Activated CD8-positive, alpha-beta memory T cell treated with anti-CD3 and anti-CD28 coated beads for 4 hours (primary cell): ENCODE measurements at places on chromosomes 7 and 10.

DNA sequence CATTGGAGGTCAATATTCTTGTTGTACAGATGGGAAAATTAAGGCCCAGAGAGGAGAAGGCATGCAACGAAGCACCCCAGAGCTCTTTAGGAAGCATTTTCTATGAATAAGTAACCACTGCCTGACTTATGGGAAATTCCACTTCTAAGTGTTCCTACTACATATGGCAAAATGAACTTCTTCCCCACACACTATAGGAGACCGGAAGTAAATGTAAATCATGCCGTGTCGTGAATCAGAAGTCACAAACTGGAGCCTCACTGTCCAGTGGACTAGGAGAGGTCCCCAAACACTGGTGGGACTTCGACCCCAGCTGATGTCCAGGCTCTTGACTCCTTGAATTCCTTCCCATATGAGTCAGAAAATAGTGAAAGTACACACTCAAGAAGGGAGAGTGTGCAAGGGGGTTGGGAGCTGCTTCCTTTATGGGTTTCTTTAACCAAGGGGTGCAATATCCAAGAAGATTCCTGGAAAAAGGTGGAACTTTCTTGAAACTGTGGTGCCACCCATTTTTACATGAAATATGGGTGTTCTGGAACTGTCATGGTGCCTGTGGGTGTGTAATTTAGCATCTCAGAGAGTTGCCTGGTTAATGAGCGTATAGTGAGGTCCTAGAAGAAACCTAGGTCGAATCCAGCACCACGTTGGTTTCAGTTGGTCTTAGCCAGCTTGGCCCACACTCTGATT lies 6.7 kb downstream of the RASSF4 start:
- DNase-seq, result no peak

DNA sequence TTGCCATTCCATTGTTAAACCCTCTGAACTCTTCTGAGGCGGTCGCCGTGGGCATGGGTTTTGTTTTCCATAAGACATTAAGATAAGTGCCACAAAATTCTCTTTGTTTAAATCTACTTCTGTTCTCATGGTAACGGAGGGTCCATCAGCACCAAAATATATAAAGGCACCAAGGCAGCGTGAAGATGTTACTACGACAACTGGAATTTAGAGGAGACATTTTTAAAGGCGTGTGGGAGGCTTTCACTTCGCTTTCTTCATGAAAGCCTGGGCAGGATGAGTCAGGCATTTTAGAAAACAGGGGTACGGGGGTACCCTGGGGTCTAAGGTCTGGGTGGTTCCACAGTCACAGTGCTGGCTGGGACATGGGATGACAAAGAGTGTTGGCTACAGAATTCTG lies 34.0 kb downstream of the SMKR1 start:
- no peak for DNase-seq

DNA sequence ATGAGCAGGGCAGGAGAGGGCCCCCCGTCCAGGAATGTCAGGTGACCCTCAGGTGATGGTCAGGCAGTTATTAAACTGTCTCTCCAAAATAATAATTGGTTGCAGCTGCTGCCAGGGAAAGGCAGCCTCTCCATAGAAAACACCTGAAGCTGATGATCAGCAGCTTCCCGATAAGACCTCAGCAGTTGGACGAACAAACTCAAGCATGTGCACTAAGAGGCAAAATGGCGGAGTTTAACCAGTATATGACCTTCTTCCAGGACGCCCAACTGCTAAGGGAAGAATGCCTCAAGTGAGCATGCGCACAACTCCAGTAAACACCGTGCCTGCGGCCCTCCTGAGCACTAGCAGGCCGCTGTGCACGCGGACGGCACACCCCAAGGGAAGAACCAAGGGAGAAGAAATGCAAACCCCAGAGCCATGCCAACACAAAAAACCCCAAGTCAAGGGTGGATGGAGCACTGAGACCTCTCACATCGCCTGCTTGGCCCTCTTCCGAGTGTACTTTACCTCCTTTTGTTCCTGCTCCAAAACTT lies 38.9 kb upstream of the ADARB2 start:
- no peak for DNase-seq

DNA sequence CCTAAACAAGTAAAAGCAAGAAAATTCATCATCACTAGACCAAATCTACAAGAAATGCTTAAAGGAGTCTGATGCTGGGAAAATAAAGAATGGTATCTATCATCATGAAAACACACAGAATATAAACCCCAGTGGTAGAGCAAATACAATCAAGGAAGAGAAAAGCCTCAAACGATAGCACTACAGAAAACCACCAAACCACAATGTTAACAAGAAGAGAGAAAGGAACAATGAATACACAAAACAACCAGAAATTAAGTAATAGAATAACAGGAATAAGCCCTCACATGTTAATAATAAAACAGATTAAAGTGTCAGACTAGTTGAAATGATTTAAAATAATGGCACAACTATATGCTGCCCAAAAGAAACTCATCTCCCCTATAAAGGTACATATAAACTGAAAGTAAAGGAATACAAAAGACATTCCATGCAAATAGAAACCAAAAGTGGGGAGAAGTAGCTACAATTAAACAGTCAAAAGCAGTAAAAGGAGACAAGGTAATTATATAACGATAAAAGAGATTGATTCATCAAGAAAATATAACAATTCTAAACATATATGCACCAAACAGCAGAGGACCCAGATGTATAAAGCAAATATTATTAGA lies 77.3 kb downstream of the JMJD1C start:
- DNase-seq, result no peak

DNA sequence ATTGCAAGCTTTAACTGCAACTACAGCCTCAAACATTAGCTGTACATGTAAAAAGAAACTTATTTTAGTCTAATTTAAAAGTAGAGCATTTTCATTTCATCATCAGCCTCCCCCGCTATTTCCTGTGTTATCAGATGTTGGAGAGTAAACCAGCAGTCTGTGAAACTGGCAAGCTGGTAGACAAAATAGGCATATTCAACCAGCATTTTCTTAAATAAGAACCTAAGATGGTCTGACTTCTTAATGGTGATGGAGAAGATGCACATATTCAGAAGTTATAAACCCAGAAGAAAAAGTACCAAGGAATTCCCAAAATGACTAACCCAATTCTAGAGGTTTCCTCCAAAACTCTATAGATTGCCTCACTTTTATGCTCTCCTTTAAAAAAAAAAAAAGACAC lies 24.9 kb downstream of the PIK3AP1 start:
- no peak for DNase-seq

DNA sequence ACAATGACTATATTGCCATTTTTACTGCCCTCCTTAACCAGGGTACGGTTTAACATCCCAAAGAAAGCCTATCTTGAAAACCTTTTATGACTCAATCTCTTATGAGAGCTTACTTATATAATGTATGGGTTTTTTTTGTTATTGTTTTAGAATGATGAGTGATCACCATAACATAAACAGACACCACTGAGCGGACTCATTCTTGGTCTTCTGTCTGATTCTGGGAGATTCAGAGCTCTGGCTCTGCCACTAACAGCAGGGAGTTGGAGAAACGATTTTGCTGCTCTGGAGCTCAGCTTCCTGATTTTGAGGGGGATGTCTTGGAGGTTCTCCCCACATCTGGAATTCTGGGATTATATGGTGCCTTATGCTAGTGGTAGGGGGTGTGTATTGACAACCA lies 244.1 kb downstream of the FRMD4A start:
- no peak for DNase-seq

- no peak for DNase-seq
These were observed 254.6 kb downstream of the CAMK1D start for GRCh38 chr10:12603766-12604470.

- no peak for DNase-seq
These were observed 219.0 kb downstream of the PTEN start for GRCh38 chr10:88082391-88082790.

DNA sequence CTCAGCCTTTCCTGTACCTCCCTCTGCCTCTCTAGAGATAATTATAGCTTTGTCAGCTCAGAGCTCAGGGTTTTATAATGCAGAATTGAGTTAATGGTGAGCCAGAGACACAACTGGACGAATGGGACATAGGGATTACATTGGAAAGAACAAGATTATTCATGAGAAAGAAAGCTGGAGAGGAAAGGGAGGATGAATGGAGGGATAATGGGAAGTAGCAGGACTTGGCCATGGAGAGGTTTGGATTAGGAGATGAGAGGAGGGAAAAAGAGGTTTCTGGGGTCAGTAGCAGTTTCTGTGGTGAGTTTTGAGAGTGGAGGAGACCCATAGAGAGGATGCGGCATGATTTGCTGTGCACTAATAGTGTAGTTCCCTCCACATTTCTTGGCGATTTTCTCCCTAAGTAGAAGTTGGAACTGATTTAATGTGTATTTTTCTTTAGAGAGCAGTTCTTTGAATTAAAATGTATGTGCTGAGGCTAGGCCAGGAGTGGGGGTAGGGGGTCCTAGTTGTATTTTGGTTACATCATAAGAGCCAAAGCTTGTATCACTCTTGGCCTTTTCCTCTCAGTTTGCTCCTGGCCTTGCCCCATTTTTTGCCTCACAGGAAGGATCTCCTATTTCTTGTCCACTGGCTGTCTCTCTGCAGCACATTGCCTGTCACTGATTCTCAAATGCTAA lies 107.4 kb downstream of the MKX start:
- no peak for DNase-seq

GRCh38 chr7:5418285-5418582 lies 5.4 kb downstream of the TNRC18 start:
- DNase-seq, result no peak

DNA sequence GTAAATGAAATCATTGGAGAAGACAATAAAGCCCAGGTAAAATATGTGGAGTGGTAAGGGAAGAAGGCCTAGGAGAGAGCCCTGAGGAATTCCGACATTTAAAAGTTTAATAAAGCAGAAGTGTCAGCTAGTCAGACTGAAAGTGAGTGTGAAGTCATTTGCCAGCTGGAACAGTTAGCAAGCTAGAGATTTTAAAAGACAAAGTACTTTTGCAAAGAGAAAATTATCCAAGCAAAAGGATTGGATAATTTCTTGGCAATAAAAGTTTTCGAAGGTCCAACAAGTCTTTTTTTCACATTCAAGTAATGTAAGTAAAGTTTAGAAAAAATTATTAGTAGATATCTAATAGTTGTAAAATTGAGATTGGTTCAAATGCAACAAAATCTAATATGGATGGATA lies 27.1 kb upstream of the SEMA3C start:
- DNase-seq, result no peak

- DNase-seq, result no peak
These were observed 39.9 kb downstream of the STRA8 start for GRCh38 chr7:135273581-135273980.

GRCh38 chr7:157458254-157458633 lies 121.4 kb downstream of the DNAJB6 start:
- no peak for DNase-seq

DNA sequence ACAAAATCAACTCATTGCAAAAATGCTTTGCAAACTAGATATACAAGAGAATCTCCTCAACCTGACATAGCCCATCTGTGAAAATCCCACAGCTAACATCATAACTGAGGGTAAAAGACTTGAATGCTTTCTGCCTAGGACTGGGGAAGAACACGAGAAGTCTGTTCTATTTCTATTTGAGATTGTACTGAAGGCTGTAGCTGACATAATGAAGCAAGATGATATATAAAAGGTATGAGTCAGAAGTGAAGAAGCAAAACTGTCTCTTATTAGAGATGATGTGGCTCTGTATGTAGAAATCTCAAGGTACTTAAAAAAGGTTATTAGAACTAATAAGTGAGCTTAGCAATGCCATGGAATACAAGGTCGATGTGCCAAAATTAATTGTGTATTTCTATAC lies 639.9 kb upstream of the PFKP start:
- no peak for DNase-seq

GRCh38 chr7:111752022-111752582 lies 189.8 kb upstream of the IMMP2L start:
- peak; percentile 1 for DNase-seq

GRCh38 chr7:23715099-23715498 lies 5.1 kb downstream of the STK31 start:
- DNase-seq, result no peak

GRCh38 chr7:23594879-23595604 lies 2.1 kb upstream of the CCDC126 start:
- DNase-seq, result no peak

DNA sequence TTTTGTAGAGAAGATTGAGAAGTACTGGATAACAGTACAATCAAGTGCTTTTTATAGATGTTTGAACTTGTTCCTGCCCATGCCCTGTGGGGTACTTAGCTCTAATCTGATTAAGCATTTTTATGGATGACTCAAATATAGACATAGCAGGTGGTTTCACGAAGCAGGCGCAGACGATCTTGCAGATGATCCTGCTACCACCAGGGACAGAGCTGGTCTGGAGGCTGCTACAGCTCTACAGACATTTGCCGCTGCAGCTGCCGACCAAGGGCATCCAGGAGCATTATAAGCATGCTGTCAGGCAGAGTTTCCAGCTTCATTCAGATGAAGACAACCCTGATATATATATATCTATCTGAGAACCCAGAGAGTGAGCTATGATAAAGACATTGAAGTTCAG lies 650.4 kb downstream of the NXPH1 start:
- no peak for DNase-seq

DNA sequence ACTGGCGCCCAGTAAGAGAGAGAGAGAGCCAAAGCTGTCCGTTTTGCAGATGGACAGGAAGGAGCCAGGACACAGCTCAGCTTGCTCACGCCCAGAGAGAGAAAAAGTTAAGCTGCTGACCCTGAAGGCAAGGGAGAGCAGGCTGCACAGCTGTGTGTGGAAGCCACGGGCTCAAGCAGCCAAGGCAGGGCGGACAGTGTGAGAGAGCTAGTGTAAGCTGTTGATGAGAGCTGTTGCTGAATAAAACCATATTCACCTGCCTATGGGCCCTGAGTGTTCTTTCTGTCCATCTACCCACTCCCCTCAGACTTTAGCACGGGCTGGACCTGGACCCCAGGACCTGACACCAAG lies 5.4 kb downstream of the INMT start:
- no peak for DNase-seq

DNA sequence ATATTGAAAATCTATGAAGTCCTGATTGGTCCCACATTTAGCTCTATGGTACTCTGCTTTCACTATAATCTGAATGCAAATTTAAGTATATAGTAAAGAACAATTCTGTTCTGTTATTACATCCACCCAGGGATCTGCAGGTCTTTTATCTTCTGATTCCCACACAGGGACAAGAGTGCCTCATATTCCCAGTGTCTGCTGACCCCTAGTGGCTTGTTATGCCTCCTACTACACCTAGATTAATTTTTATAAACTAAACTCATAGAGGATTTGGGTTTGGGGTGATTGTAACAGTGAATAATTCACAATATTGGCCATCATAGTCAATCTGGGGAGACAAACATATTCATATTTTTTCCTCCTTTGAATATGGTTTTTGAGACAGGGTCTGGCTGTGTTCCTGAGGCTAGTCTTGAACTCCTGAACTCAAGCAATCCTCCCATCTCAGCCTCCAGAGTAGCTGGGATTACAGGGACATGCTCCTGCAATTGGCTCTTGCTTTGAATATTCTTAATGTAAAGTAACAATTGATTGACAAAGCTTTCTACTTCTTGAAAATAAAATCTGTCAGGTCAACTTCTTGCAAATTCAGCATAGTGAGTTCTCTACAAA lies 282.1 kb downstream of the KCND2 start:
- DNase-seq, result no peak

GRCh38 chr10:26380815-26381214 lies 57.3 kb upstream of the APBB1IP start:
- no peak for DNase-seq

- no peak for DNase-seq
These were observed 11.5 kb upstream of the AKR1B10 start for GRCh38 chr7:134515569-134516468.

- no peak for DNase-seq
These were observed 7.9 kb downstream of the GALNTL5 start for GRCh38 chr7:151963895-151964870.

- DNase-seq, result no peak
These were observed 16.0 kb downstream of the FZD1 start for GRCh38 chr7:91280185-91280584.
